ENCODE measurements at places on chromosomes 1 and 21.

DNA sequence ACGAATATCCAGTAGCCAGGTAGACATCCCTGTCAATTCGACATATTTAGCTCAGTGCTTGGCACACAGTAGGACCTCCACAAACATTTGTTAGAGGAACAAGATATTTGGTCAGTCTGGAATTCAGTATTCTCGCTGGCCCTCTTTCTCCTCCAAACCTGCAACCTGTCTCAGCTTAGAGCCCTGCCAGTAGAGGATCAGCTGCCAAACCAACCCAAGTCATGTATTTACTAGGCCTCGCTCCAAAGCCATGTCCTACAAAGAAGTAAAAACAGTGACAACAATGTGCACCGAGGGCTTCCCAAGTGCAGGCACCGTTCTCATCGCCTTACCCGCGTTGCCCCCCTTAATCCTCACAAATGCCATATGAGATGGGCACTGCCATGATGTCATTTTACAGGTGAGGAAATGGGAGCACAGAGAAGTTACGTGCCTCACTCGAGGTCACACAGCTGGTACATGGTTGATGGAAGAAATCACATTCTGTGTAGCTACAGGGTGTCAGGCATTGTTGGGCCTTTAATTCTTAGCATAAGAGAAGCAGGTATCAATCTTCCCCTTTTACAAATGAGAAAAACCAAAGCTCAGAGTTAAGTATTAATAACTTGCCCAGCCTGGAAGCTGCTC, 26.0 kb upstream of the CDCA8 start:
- no peak for DNase-seq

DNA sequence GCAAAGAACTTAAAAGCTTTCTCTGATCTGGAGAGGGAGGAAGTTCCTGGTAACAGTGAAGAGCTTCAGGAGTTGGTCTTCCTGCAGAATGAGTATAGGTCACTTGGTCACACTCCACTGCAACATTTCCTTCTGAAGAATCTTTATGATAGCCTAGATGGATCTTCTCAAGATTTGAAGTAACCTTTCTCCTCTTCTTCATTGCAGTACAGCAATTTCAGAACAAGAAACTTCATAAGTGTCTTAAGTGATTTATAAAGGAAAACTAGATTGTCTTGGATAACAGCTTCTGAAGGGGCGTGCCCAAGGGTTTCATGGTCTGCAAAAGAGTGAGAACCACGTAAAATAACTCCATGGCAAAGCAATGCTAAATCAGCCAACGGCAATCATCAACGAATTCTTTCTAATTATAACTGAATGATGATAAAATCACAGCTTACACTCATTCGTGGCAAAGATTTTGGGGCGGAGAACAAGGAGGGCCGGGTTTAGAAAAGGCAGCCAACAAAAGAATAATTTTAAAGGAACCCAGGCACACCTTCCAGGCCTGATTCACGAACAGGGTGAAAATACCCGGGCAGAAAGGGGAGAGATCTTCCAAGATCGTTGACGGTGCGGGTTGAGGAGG, 53.9 kb upstream of the ASPM start:
- no peak for DNase-seq

- DNase-seq = no peak
Measured at GRCh38 chr1:184664661-184665060, 90.0 kb downstream of the EDEM3 start.

- no peak for DNase-seq
Measured at GRCh38 chr1:84988588-84988987, 8.3 kb downstream of the MCOLN2 start.

All from activated CD8-positive, alpha-beta memory T cell treated with anti-CD3 and anti-CD28 coated beads for 4 hours (primary cell).